Activated CD8-positive, alpha-beta memory T cell treated with anti-CD3 and anti-CD28 coated beads, Interleukin-2, amount 10 ng/mL, durations not matched to agents 7 days and 5 days (primary cell): ENCODE measurements at places on chromosomes 4 and X.
A peak's percentile ranks its signal among the peaks of the same experiment; 100 is the strongest.

DNA sequence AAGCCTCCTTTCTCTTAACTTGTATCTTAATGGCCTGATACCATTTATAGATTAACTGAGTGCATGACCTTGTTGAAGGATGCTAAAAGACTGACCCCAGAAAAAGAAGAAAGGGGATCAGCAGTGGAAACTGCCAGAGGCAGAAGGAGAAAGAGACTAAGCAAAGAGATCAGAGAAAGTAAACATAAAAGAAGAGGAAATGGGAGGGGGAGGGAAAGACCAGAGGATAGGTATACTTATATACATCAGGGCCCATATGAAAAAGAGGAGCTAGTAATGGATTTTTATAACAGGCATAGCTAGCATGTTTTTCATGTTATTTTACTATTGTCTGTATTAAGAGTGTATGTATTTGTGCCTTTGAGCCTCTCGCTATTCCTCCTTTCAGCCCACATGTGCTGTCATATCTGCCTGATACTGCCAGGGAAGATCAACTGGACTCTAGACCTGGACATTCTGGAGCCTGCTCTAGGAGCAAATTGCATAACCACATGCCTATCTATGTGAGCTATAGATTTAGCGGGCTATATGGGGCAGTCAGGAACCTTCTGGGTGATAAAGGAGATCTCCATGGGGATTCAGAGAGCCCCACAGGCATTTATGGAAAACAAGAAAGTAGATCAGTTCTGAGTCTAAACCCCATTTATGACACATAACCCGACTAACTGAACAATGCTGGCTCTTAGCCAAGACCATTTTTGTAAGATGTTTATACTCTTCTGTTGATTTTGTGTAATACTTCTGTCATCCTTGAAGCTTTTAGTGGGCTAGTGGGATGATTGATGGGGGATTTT, 13.4 kb upstream of the SNX12 start:
- H3K4me1 ChIP-seq = peaks cover 3% of the 10 kb centered on the region
- DNase-seq = no peak
- H3K36me3 ChIP-seq = no peaks in the 10 kb centered on the region
- no peak overlapping the region for H3K4me3 ChIP-seq
- no peak overlapping the region for H3K27ac ChIP-seq

DNA sequence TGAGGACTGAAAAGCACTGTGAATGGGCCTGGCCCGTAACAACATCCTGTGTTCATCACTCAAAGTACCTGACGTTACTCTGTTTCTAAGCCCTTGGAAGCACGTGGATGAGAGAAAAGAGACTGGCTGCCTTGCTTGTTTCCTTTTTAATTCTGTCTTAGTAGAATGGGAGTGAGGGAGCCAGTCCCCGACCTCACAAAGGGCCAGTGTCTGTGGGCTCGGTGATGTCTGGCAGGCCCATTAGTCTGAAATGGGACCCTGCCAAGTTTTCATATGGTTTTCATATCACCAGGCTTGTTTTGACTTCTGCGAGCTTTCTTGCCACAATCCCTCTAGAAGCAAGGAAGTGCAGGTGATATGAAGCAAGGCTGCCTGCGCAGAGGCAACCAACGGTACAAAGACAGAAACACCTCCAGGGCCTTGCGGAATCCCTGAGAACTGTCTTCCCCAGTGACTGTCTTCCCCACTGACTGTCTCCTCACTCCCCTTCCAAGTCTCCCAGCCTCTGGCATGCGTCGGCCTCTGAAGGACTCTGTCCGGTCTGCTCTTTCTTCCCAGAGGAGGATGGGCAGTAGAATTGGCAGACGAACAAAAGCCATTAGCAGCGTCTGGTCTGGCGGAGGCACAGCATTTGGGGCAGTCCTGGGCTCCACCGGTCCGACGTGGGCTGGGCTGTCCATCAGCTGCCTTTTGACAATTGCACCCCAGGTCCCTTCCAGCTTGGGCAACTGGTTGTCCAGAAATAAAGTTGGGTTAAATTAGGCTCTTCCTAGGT, 20.2 kb upstream of the RASL11B start:
- H3K36me3 ChIP-seq = no peaks in the 10 kb centered on the region
- H3K4me3 ChIP-seq = no peak overlapping the region
- no peaks in the 10 kb centered on the region for H3K4me1 ChIP-seq
- DNase-seq = no peak
- H3K27ac ChIP-seq = no peak overlapping the region

DNA sequence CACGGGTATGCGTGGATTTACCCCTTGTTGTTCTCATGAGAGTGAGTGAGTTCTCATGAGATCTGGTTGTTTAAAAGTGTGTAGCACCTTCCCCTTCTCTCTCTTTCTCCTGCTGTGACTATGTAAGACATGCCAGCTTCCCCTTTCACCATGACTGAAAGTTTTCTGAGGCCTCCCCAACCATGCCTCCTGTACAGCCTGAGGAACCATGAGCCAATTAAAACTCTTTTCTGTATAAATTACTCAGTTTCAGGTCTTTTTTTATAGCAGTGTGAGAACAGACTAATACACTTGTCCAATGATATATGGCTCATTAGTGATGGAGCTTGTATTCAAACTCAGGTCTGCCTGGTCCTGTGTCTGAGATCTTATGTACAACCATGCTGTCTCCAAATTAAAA, 28.5 kb upstream of the RTL3 start:
- DNase-seq = no peak
- no peaks in the 10 kb centered on the region for H3K36me3 ChIP-seq
- H3K4me3 ChIP-seq = no peak overlapping the region
- no peaks in the 10 kb centered on the region for H3K27me3 ChIP-seq
- no peaks in the 10 kb centered on the region for H3K4me1 ChIP-seq
- no peak overlapping the region for H3K27ac ChIP-seq

DNA sequence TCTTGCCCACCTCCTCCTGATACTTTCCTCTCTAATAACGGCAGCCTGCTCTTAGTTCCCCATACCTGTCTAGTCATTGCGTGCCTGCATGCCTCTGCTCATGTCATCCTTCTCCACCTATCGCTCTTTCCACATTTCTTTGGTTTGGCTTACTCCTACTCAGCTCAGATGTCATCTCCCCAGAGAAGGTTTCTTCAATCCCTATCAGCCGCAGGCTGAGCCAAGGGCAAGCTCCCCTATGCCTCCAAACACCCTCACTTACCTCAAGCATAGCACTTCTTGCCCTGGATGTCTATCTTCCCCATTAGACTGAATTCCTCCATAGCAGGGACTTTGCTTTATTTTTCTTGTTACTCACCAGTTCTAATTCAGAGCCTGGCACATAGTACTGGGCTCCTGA, 26.6 kb downstream of the FRMD7 start:
- no peak overlapping the region for H3K4me3 ChIP-seq
- H3K27me3 ChIP-seq = no peaks in the 10 kb centered on the region
- H3K36me3 ChIP-seq = no peaks in the 10 kb centered on the region
- H3K27ac ChIP-seq = no peak overlapping the region

DNA sequence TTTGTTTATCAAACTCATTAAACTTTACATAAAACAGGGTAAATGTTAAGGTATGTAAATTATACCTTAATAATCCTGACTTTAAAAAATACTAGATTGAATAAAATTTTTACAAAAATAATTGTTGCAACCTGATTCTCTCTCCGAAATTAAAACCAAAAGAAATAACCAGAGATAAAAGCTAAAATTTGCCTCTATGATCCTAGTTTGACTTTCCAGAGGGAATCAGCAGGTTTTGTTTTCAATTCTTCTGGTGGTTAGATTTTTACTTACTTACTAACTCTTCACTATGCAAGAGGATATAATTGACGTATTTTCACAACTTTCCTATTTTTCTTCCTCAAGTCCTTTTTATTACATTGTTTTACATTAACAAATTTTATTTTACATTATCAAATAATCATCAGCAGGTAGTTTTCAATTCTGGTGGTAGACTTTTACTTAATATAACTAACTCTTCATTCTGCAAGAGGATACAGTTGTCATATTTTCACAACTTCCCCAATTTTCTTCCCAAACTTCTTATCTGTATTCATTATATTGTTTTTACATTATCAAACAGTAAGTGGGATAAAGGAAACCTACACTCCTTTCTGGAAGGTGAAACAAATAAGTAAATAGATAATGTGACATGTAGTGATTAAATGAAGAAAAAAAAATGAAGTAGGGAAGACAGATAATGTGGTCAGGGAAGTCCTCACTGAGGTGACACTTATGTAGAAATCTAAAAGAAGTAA, 52.2 kb downstream of the TBCK start:
- H3K36me3 ChIP-seq = no peaks in the 10 kb centered on the region
- H3K4me3 ChIP-seq = no peak overlapping the region
- DNase-seq = no peak

DNA sequence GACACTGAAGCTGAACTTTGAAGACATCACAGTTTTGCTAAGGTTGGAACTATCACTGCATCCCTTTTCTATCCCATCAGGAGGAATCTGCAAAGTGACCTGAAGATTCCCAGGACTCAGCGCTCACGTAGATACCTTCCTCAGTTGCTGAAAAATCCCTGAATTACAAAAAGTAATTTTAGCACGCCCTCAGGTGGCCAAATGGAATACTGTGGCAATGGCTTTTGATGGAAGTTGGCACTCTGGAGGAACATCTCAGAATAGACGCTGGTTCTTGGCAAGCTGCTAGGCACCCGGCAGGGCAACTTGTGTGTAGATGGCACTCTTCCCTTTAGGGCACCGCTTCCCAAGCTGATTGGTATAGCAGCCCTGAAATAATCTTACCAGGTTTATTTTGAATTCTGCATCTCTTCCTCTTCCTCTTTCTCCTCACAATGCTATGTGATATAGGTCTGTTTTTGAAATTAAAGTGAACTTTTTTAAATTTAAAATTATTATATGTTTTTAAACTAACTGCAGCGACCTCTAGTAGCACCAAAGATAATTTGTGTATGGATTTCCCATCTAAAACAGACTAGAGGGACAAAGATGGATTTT, 16.3 kb upstream of the ESX1 start:
- peaks cover 4% of the 10 kb centered on the region for H3K4me1 ChIP-seq
- peak overlapping the region; percentile 40 for H3K4me3 ChIP-seq
- no peak overlapping the region for H3K27ac ChIP-seq
- peaks cover 20% of the 10 kb centered on the region for H3K27me3 ChIP-seq

DNA sequence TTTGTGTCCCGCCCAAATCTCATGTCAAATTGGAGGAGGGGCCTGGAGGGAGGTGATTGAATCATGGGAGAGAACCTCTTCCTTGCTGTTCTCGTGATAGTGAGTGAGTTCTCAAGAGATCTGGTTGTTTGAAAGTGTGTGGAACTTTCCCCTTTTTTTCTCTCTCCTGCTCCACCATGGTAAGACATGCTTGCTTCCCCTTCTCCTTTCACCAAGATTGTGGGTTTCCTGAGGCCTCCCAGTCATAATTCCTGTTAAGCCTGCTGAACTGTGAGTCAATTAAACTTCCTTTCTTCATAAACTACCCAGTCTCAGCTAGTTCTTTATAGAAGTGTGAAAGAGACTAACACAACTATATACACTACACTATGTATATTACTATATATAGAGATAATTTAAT, 697.8 kb upstream of the HS3ST1 start:
- H3K36me3 ChIP-seq = no peaks in the 10 kb centered on the region
- no peaks in the 10 kb centered on the region for H3K27me3 ChIP-seq
- no peak for DNase-seq
- H3K27ac ChIP-seq = no peak overlapping the region

- peaks cover 6% of the 10 kb centered on the region for H3K27me3 ChIP-seq
- H3K27ac ChIP-seq = no peak overlapping the region
- H3K36me3 ChIP-seq = no peaks in the 10 kb centered on the region
Observed at GRCh38 chr4:103720661-103721060, 876 bp upstream of the TACR3 start.

DNA sequence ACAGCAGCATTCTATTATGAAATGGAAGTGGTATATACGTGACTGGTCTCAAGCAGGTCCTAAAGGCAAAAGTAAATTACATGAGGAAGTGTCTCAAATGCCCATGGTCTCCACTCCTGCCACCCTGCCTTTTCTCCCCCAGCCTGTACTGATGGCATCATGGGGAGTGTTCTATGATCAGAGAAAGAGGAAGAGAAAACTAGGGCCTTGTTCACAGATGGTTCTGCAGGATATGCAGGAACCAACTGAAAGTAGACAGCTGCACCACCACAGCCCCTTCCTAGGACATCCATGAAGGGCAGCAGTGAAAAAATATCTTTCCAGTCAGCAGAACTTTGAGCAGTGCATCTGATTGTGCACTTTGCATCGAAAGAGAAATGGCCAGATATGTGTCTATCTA, 901.5 kb downstream of the ARAP2 start:
- no peaks in the 10 kb centered on the region for H3K36me3 ChIP-seq
- H3K27me3 ChIP-seq = no peaks in the 10 kb centered on the region
- H3K4me3 ChIP-seq = no peak overlapping the region
- no peaks in the 10 kb centered on the region for H3K4me1 ChIP-seq
- no peak for DNase-seq
- H3K27ac ChIP-seq = no peak overlapping the region

DNA sequence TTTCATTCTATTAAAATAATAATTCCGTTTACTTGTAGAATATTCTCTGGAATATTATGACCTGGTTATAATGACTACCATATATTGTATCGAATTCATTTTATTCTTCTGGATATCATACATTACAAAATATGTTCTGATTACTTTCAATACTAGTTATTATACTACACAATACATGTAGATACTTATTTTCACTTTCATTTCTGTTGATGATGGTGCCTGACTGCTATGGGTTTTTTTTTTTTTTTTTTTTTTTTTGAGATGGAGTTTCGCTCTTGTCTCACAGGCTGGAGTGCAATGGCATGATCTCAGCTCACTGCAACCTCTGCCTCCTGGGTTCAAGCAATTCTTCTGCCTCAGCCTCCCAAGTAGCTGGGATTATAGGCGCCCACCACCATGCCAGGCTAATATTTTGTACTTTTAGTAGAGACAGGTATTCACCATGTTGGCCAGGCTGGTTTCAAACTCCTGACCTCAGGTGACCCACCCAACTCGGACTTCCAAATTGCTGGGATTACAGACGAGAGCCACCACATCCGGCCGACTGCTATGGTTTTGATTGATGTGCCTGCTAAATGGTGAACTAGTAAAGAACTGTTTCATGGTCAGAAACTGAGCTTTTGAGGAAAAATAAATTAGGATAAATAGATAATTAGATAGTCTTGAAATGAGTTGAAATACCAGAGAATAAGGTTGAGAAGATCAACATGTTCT, 39.5 kb downstream of the PCDH10 start:
- no peak overlapping the region for H3K27ac ChIP-seq
- H3K27me3 ChIP-seq = no peaks in the 10 kb centered on the region
- no peaks in the 10 kb centered on the region for H3K36me3 ChIP-seq
- no peaks in the 10 kb centered on the region for H3K4me1 ChIP-seq
- H3K4me3 ChIP-seq = no peak overlapping the region
